ENCODE measurements at places on chromosomes 16 and 17. TPM values are rescaled to one million over a fixed set of nuclear protein-coding genes. Genes with fewer than 3 reads are reported as not detected.

DNA sequence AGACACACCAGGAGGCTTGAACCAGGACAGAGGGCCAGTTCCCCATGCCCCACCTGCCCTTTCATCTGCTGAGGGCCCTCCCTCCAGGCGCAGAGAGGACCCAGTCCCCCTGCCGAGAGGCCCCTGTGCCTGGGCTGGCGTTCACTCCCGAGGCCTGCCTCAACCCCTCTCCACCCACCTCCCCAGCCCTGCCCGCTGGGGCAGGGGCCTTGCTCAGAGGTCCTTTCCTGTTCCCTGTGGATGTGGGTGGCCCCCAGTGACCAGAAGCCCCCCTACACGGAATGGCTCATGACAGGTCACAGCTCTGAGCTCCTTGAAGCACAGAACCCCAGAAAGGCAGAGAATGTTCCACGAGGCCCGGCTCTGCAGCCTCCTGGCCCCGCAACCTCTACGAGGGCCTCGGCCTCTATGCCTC is 6.7 kb downstream of the TMC6 start:
- H3K4me3 ChIP-seq, result no peak overlapping the region
- no peaks in the 10 kb centered on the region for H3K36me3 ChIP-seq
- no peaks in the 10 kb centered on the region for H3K4me1 ChIP-seq
- H3K27me3 ChIP-seq, result no peaks in the 10 kb centered on the region

HOXB7 gene
- 2.9 TPM for total RNA-seq

DNA sequence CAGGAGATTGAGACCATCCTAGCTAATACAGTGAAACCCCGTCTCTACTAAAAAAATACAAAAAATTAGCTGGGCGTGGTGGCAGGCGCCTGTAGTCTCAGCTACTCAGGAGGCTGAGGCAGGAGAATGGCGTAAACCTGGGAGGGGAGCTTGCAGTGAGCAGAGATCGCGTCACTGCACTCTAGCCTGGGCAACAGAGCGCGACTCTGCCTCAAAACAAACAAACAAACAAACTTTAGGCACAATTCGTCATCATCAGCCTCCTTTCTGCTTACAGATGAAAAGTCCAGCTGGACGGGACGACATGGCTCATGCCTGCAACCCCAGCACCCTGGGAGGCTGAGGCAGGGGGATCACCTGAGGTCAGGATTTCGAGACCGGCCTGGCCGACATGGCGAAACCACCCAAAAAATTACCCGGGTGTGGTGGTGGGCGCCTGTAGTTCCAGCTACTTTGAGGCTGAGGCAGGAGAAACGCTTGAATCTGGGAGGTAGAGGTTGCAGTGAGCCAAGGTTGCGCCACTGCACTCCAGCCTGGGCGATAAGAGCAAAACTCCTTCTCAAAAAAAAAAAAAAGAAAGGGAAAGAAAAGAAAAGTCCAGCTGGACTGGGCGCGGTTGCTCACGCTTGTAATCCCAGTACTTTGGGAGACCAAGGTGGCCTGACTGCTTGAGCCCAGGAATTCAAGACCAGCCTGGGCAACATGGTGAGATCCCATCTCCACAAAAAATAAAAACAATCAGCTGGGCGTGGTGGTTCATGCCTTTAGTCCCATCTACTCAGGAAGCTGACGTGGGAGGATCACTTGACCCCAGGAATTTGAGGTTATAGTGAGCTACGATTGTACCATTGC is 1.5 kb upstream of the SPIRE2 start:
- H3K4me1 ChIP-seq, result peaks cover 8% of the 10 kb centered on the region
- no peaks in the 10 kb centered on the region for H3K36me3 ChIP-seq
- H3K27me3 ChIP-seq, result no peaks in the 10 kb centered on the region
- no peak overlapping the region for H3K4me3 ChIP-seq
- no peak for DNase-seq

DNA sequence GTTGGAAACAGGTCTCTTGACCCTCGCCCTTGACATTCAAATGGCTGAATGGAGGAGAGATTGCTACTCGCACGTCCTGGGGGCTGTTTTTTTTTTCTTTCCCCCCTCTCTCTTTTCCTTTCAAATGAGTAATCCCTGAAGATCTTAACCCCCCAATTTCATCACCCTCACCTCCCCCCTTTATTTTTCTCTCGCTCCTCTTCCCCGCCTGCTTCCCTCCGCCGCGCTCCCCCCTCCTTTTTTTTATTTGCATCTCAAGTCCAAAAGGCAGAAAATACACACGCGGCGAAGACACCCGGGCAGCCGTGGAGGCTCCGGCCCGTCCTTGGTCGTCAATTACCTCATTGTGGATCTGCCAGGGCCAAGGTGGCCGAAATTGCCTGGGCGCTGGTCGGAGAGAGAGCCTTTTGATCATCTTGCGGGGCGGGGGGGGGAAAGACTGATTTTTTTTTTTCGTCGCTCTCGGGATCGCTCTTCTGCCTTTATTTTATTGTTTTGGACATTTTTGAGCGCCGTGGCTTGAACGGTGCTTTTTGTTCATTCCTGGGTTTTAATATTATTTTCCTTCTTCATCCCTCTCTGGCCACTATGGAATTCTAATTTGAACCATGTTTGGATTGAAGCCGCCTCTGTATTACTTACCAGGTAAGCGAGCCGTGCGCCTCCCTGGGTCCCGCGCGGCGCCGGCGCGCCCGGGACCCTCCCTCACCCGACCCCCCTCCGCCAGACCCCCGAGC is 57.2 kb upstream of the GSE1 start:
- DNase-seq, result peak; percentile 70
- no peaks in the 10 kb centered on the region for H3K27me3 ChIP-seq
- peak overlapping the region; percentile 66 for H3K27ac ChIP-seq
- no peaks in the 10 kb centered on the region for H3K36me3 ChIP-seq

DNA sequence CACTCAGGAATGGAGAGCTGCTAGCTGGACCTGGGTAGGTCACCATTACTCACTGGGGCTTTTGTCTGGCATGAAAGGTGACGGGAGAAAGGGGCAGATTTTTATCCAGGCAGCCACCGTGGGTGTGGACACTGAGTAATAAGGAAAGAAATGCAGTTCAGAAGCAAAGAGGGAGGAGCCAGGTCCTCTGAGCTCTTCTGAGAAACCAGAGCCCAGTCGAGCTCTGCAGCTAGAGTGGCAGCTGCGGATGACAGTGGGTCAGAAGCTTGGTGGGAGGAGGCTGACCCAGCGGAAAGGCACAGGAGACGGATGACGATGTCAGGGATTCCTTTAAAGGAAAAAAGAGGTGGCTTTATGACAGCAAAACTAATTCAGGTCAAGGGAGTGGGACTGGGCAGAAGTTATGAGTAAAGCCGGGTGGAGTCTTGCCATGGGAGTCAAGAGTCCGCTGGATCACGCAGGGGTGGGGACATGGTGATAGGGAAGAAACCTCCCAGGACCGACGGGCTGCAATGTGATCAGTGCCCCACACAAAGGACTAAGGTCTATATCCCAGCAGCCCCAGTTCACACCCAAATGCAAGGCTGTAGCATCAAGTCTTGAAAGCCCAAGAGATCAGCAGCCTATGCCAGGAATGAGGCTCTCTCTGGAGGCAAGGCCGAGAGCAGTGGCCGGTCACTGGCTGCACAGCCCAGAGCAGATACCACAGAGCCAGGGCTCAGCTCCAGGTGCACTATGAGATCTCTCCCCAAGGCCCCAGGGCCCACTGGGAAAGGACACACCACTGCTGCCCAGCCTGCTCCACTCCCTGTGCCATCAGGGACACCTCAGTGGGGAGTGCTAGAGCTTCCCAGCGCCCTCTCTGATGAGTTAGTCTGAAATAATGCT is 6.3 kb upstream of the MNT start:
- H3K4me3 ChIP-seq, result no peak overlapping the region
- H3K4me1 ChIP-seq, result peaks cover 5% of the 10 kb centered on the region
- no peaks in the 10 kb centered on the region for H3K27me3 ChIP-seq
- H3K27ac ChIP-seq, result peak overlapping the region; percentile 35
- no peak for DNase-seq

- H3K36me3 ChIP-seq, result no peaks in the 10 kb centered on the region
- peak; percentile 50 for DNase-seq
- H3K4me1 ChIP-seq, result peaks cover 12% of the 10 kb centered on the region
- peak overlapping the region; percentile 77 for H3K27ac ChIP-seq
- H3K4me3 ChIP-seq, result no peak overlapping the region
These were observed 15.4 kb upstream of the HELZ start for GRCh38 chr17:67260170-67260987.

DNA sequence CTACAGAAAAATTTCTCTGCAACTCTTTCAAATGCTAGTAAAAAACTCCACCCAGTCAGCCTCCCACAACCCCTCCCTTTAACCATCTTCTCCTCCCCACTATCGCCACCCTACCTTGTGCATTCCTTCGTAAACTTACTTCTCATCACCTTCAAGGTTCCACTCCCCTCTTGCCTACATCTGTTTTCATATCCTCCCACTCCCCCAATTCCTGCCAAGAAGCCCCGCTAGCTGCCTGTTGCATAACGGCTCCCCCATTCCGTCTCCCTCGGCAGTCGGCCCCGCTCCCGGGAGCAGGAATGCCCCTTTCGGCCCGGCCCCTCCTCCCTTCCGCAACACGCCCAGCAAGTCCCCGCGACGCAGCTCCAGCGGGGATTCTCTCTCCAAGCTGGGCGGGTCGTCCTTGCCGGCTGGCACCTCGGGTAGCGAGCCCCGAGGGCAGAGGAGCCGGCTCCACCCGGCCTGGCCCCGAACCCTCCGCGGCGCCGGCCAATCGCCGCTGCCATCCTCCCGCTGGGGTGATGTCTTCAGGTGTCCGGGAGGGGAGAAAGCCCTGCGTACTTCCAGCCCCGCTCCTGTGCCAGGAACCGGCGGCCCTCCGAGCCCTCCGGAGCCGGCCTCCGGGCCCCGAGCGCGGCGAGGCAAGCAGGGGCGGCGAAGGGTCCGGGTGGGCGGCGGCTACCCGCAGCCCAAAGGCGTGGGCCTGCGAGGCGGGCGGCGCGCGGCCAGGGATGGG is 1.5 kb downstream of the PHLPP2 start:
- no peaks in the 10 kb centered on the region for H3K36me3 ChIP-seq
- H3K4me1 ChIP-seq, result peaks cover 4% of the 10 kb centered on the region
- peak overlapping the region; percentile 70 for H3K4me3 ChIP-seq
- no peaks in the 10 kb centered on the region for H3K27me3 ChIP-seq

GAS7 gene
- total RNA-seq, result 24.2 TPM

GRCh38 chr16:52834736-52835465 is 217.8 kb downstream of the CHD9NB start:
- H3K36me3 ChIP-seq, result no peaks in the 10 kb centered on the region
- H3K4me3 ChIP-seq, result no peak overlapping the region
- H3K27me3 ChIP-seq, result no peaks in the 10 kb centered on the region
- no peaks in the 10 kb centered on the region for H3K4me1 ChIP-seq

- H3K36me3 ChIP-seq, result no peaks in the 10 kb centered on the region
- peak; percentile 11 for DNase-seq
- no peaks in the 10 kb centered on the region for H3K27me3 ChIP-seq
These were observed 43.9 kb downstream of the TMEM186 start for GRCh38 chr16:8753416-8754054.

OTOA gene
- total RNA-seq, result not detected

PRR29 gene
- total RNA-seq, result 2.5 TPM

ABCC6 gene
- total RNA-seq, result 2.0 TPM

GRCh38 chr17:56752263-56752836 is 81.4 kb downstream of the C17orf67 start:
- H3K27ac ChIP-seq, result no peak overlapping the region
- H3K4me1 ChIP-seq, result no peaks in the 10 kb centered on the region
- no peaks in the 10 kb centered on the region for H3K36me3 ChIP-seq
- no peak overlapping the region for H3K4me3 ChIP-seq
- no peak for DNase-seq

- no peak overlapping the region for H3K27ac ChIP-seq
- no peaks in the 10 kb centered on the region for H3K36me3 ChIP-seq
- H3K4me1 ChIP-seq, result no peaks in the 10 kb centered on the region
- H3K4me3 ChIP-seq, result no peak overlapping the region
- no peaks in the 10 kb centered on the region for H3K27me3 ChIP-seq
These were observed 5.5 kb downstream of the SLC13A2 start for GRCh38 chr17:28478712-28479615.

GRCh38 chr16:73057291-73058210 is 9.6 kb upstream of the ZFHX3 start:
- H3K27ac ChIP-seq, result peak overlapping the region; percentile 93
- no peaks in the 10 kb centered on the region for H3K27me3 ChIP-seq
- peak overlapping the region; percentile 77 for H3K4me3 ChIP-seq
- DNase-seq, result peak; percentile 47
- H3K4me1 ChIP-seq, result peaks cover 3% of the 10 kb centered on the region

SCIMP gene
- 0.60 TPM for total RNA-seq

GRCh38 chr16:15770512-15770911 is 86.3 kb downstream of the MYH11 start:
- DNase-seq, result no peak
- no peaks in the 10 kb centered on the region for H3K27me3 ChIP-seq
- no peak overlapping the region for H3K27ac ChIP-seq
- H3K4me1 ChIP-seq, result peaks cover 5% of the 10 kb centered on the region
- H3K36me3 ChIP-seq, result no peaks in the 10 kb centered on the region
- H3K4me3 ChIP-seq, result no peak overlapping the region

- no peaks in the 10 kb centered on the region for H3K27me3 ChIP-seq
- no peaks in the 10 kb centered on the region for H3K36me3 ChIP-seq
- DNase-seq, result no peak
- H3K4me3 ChIP-seq, result no peak overlapping the region
These were observed 515.0 kb downstream of the TMEM114 start for GRCh38 chr16:8075271-8075670.

DNA sequence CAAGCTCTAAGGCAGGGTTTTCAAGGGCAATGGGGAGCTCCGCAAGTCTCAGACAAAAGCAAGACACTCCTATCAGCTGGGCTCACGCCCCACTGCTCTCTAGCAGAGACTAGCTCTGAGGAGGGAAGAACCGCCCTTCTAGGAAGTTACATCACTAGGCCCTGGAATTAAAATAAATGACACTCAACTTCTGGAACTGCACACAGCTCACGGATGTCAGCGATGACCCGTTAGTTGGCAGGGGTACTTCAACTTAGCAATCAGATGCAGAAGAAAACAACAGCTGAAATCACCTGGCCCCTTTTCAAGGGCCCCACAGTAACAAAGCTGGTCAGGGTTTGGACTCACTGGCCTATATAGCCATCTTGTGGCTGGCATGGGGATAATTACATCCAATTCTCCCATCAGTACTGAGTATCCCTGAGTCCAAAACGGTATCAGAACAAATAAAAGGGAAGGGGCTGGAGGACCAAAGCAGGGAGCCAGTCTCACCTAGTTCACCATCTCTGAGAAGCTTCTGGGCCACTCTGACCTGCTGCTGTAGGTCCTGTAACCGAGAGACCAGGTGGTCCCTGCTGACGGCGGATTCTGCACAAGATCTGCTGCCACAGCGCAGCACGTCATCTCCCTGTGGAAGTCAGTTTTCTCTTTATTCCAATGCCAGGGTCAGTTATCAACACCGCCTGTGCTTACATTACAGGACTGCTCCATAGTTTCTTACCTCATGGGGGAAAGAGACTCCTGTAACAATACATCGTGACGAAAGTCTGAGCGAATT is 22.2 kb downstream of the SERPINF1 start:
- H3K27ac ChIP-seq, result peak overlapping the region; percentile 94
- peaks cover 29% of the 10 kb centered on the region for H3K4me1 ChIP-seq
- no peaks in the 10 kb centered on the region for H3K27me3 ChIP-seq
- H3K36me3 ChIP-seq, result no peaks in the 10 kb centered on the region
- H3K4me3 ChIP-seq, result peak overlapping the region; percentile 14

All from ovary (tissue), 10 donors.